ENCODE measurements at places on chromosomes 6 and 20.

DNA sequence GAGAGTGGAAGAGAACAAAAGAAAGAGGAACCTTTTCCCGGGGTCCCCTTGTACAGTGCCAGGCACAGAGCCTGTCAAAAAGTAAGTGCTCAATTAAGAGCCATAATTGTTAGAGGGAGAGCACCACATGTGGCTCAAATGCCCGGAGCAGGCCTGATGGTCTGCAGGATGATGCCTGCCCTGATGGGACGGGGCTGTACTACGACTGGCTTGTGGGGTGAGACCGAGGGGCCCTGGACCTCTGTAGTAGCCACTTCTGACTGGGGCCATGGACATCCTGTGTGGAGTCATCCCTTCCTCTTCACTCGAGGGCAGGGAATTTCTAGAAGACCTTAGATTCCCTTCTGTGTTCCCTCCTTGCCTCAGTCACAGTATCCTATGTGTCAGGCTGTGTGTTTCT lies 47.9 kb downstream of the KCNK5 start:
- DNase-seq: no peak

- DNase-seq: no peak
These were observed 124.4 kb downstream of the TTLL2 start for GRCh38 chr6:167449094-167449861.

- no peak for DNase-seq
These were observed 336.9 kb downstream of the CD83 start for GRCh38 chr6:14454473-14454775.

DNA sequence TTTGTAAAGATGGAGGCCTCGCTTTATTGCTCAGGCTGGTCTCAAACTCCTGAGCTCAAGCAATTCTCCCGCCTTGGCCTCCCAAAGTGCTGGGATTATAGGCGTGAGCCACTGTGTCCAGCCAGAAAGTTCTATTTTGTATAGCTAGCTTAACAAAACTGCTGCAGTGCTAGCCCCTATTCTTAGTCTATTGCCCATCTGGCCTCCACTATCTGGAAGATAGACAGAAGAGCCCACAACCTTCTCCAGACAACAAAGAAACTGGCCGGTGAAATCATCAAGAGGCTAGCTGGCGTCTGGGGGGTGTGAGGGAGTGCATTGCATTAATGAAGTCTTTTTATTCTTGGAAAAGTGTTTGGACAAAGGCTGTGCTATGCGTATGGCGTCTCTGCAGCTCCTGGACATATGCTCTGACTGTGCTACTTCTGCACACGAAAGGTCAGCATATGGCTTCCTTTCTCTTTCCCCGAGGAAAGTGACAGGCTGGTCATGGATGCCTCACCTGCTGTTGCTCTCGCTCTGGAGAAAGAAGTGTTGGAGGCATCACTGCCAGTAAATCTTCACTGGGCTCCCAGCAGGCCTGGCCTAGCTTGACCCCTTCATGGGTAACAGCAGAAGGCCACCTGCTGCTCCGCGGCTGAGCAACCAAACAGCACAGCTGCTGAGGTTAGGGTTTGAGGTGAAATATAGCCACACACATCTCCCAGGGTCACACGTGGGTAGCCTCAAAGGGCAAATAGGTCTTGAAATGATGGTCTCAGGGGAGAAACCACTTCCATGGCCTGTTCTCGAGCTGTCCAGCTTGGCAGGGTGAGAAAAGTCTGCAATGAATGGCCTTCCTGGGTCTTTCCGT lies 95.1 kb upstream of the IYD start:
- DNase-seq: no peak

DNA sequence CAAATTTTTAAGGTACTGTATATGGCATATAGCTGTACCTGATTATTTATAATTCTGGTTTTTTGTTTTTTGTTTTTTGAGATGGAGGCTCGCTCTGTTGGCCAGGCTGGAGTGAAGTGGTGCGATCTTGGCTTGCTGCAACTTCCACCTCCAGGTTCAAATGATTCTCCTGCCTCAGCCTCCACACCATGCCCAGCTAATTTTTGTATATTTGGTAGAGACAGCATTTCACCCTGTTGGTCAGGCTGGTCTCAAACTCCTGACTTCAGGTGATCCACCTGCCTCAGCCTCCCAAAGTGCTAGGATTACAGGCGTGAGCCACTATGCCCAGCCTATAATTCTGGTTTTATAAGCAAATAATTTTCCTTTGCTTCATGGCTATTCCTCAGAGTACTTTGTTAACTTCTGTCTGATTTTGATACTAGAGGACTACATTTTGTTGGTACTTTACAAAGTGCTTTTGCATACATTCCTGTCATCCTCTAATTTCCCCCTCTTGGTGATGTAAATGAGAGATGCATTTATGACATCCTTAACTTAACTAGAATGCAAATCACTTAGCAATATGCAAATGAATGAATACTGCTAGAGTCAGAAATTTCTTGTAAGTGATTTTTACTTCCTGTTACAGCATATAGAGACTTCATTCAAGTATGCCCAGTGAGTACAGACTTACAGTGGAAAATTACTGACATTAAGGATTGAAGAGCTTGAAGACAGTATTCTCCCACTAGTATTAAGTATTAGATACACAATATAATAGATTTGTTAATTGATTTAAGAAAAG lies 35.7 kb upstream of the ARID1B start:
- no peak for DNase-seq

- DNase-seq: no peak
These were observed 72.5 kb downstream of the FLRT3 start for GRCh38 chr20:14264869-14265268.

- no peak for DNase-seq
These were observed 52.6 kb upstream of the NAA20 start for GRCh38 chr20:19964289-19965265.

- no peak for DNase-seq
These were observed 30.9 kb downstream of the FIG4 start for GRCh38 chr6:109722011-109722410.

- no peak for DNase-seq
These were observed 74.0 kb downstream of the ZBTB2 start for GRCh38 chr6:151317103-151317994.

DNA sequence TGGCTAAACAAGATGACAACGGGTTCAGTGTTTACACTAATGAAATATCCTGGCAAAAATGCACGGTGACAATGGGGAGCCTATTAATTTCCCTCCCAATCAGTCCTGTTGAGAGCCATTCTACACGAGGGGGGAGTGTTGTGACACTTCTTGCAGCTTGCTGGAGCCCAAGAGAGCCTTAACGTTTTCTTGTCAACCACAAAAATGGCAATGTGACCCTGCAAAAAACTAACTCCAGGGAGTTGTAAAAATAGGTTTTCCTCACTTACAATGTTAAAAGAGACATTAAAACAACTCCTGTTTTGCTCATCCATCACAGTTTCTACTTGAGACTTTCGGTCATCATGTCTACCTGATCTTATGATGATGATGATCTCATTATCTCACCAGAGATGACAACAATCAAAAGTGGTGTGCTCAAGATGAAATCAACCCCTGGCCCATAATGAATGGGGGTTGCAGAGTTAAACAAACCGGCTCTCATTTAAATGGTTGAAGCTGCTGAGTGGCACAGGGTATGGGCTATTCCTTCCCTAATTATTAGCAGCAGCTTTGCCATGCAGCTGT lies 57.9 kb downstream of the GJA10 start:
- DNase-seq: no peak

- DNase-seq: no peak
These were observed 87.9 kb downstream of the LRFN2 start for GRCh38 chr6:40499215-40499614.

DNA sequence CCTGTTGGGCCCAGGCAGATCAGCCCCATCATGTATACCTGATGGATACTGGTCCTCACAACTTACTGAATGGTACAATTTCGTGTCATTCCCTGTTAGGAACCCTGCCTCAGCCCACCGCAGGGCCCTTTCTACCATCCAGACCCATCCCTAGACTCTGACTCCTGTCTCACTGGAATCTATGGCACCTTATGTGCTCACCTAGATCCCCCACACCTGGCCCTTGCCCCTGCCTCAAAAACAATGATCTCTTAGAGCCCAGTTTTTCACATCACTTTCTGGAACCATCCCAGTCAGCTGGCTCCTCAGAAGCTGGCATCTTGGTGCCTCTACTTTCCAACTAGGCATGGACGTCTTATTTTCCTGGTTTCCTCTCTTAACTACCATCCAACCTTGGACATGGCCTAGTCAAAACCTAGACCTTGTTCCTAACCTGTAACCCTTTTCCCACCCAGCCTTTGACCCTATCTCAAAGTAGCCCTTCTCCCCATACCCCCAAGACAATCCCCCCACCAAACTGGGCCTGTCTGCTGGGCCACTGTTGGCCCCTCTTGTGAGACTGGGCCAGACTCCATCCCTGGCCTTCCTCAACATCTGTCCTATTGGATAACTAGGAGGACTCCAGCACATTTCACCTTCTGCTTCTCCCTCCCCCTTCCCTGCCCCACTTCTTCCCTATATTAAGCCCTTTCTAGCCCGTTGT lies 981 bp downstream of the HM13 start:
- no peak for DNase-seq

- DNase-seq: no peak
These were observed 100.8 kb upstream of the FRMD1 start for GRCh38 chr6:168179702-168180382.

DNA sequence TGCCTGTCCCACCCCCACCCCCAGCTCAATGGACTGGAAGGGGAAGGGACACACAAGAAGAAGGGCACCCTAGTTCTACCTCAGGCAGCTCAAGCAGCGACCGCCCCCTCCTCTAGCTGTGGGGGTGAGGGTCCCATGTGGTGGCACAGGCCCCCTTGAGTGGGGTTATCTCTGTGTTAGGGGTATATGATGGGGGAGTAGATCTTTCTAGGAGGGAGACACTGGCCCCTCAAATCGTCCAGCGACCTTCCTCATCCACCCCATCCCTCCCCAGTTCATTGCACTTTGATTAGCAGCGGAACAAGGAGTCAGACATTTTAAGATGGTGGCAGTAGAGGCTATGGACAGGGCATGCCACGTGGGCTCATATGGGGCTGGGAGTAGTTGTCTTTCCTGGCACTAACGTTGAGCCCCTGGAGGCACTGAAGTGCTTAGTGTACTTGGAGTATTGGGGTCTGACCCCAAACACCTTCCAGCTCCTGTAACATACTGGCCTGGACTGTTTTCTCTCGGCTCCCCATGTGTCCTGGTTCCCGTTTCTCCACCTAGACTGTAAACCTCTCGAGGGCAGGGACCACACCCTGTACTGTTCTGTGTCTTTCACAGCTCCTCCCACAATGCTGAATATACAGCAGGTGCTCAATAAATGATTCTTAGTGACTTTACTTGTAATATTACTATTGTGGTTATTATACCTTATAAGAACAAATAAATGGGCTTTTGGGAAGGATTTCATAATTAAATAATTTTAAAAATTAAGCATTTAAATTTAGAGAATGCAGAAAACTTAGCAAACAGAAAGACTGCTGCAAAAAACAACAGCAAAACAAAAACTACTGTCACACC lies 8.4 kb downstream of the CDKN1A start:
- DNase-seq: no peak

GRCh38 chr6:72720464-72720863 lies 98.6 kb downstream of the KCNQ5 start:
- no peak for DNase-seq

DNA sequence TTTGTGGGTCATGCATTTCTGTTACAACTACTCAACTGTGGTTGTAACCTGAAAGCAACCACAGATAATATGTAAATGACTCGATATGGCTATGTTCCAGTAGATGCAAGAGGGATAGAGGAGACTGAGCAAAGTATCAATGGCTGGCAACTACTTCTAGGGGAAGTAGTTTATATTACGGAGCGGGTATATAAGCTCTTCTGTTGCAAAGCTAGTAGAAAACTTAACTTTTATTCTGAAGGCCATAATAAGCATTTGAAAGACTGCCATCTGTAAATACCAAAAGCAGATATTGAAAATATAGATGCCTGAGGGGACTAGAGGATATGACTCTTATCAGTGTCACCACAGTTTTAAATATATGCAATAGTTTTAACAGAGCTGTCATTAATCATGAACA lies 655.3 kb downstream of the PHF3 start:
- no peak for DNase-seq

- DNase-seq: peak; percentile 80
These were observed 47.8 kb downstream of the SHLD1 start for GRCh38 chr20:5797843-5798462.

- no peak for DNase-seq
These were observed 13.8 kb downstream of the FOXQ1 start for GRCh38 chr6:1325461-1326309.

DNA sequence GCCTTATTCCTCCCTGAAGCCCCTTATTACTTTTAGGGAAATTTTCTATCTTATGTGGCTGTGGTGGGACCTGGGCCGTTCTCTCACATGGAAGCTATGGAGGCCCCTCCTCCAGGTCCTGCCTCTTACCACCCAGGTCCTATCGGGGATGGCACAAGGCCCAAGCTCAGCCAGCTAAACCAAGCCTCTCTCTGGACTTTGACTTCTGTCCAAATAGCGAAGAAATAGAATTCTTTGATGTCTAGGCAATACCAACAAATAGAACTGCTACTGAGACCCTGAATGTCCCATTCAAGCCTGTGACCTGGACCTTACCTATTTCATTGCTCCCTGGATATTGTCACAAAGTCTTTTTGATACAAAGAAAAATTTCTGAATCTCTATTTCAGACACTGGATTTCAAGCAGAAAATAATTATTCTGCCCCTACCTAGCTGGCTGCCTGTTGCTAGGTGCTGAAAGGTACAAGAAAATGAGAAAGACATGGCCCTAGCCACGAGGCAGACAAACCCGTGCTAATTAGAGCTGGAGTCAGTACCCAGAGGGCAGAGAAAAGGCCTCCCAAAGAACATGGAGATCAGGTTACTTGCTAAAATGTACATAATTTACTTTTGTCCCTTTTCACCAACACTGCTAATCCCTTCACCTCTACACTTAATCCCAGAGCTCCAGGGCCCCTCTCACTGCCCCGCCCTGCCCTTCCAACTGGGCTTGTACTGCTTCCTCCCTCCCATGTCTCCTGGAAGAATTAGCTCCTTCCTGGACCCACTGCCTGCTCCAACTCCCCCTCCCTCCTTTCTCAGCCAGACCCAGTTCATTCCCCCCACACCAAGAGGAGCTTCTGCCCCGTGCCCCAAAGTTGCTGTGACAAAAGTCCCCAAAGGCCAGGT lies 15.5 kb upstream of the NNAT start:
- DNase-seq: no peak

DNA sequence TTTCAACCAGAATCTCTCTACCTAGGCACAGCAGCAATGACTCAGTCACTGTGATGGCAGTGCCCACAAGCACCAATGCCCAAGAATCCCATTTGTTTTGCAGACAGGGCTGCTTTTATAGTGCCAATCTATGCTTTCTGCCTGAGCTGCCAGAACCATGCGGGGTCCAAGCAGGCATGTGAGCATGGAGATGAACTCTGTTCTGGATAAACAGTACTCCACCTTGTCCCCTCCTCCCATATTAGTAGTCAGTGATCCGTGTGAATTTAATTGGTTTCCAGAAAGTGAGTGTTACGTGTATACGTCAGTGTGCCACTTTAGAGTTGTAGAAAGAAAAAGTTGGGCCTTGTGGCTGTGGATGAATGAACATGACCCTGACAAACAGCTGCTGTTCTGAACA lies 79.4 kb downstream of the SASH1 start:
- DNase-seq: no peak
